ENCODE measurements at places on chromosomes 7 and 10.

GRCh38 chr10:77361831-77362230, 275.8 kb downstream of the KCNMA1 start:
- DNase-seq = no peak

DNA sequence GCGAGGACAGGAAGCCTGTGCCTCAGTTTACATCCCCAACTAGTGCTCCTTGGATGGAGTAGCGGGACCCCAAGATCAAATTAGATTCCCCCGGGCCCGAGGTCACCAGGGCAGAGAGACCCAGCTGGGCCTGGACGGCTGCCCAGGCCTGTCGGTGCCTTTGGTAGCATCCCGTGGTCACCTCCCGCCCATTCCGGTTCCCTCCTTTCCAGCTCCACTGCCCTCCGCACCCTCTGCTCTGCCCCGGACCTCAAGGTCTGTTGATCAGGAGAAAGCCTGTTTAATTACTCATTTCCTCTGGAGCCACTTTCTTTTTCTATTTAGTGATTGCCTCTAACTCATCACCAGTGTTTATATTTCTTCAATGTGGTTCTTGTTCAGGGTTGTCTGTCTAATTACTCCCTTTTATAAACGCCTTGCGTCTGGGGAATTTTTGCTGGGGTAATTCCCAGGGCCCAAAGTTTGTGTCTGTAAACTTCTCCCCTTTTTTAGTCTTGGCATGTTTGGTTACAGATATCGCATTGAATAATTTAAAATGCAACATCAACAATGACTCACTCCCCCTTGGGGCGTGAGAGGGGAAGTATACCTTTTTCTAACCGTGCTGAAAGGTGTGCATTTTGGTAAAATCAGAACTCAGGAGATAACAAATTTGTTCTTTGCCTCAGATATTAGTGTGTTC, 1.9 kb downstream of the FOXK1 start:
- no peak for DNase-seq

- no peak for DNase-seq
These were observed 135.9 kb upstream of the EEPD1 start for GRCh38 chr7:36017111-36017510.

DNA sequence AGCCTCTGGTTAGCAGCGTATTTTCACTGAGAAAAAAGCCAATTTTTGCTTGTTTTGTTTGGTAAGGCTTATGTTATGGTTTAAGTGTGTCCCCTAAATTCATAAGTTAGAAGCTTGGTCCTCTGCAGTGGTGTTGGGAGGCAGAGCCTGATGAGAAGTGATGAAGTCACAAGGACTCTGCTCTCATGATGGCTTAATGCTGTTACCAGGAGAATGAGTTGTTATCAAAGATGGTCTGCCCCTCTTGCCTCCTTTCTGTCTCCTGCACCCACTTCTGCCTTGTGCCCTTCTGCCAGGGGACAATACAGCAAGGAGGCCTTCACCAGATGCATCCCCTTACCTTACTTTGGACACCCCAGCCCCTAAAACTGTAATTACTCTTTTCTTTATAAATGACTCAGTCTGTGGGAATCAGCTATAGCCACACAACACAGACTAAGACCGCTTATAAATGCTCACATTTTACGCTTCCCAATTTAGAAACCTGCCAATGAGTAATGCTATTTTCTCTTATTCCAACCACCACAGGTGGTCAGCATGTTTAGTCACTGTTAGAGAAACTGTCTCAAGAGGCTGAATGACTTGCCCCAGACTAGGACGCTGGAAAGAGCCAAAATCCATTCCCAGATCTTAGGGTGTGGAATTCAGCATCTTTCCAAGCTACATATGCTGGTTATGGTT, 6.1 kb upstream of the PKD1L1 start:
- no peak for DNase-seq

DNA sequence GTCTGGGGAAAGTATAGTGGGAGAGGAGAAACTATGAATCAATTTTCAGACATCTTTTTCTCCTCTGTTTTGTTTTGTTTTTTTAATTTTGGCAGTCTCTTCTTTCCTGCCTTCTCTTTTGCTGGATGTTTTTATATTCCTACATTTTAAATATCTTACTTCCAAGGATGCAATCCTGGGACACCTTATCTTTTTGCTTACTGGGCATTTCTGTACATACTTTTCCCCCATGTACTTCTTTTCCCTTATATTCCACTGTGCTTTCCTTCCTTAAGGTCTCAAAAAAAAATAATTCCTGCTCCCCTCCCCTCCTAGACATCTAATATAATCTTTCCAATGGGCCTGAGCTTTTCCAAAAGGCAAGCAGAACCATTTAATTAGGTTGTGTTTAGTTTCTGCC, 701.1 kb downstream of the NRG3 start:
- no peak for DNase-seq

DNA sequence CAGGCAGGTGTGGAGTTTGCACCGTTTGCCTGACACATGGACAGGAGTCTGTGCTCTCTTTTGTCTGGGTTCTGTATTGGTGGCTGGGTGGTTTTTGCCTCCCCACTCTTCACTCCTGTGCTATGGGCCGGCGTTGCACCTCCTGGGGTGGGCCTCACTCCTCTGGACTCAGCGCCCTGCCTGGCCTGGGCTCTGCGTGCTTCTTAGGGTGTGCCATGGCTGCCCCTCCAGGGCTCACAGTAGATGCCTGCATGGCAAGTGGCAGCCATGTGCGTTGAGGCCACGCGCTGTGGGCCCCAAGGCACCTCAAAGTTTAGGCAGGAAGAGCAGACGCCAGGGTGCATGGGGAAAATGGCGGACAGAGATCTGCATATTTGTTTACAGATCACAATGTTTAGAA, 319.8 kb downstream of the ADARB2 start:
- DNase-seq = no peak

GRCh38 chr10:120514035-120514620, 57.1 kb downstream of the PLPP4 start:
- peak; percentile 86 for DNase-seq

DNA sequence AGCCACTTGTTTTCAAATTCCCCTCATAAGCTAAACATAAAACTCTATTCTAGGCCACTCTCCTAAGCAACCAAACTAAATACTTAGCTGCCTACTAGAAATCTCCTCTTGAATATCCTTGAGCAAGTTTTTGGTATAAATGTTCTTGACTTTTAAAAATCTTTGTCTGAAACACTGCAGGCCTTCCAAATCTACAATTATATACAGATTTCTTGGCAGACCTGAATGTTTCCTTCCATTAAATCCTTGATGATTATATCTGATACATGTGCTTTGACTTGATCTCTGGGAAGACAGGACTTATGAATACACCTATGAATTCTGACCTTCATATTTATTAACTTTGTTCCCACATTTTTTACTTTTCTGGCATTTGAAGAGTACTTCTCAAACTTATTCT, 314.5 kb downstream of the CACNA2D1 start:
- no peak for DNase-seq

- no peak for DNase-seq
These were observed 71.7 kb downstream of the DNAJB6 start for GRCh38 chr7:157408258-157409101.

- DNase-seq = no peak
These were observed 303.5 kb upstream of the AOAH start for GRCh38 chr7:37027557-37028341.

DNA sequence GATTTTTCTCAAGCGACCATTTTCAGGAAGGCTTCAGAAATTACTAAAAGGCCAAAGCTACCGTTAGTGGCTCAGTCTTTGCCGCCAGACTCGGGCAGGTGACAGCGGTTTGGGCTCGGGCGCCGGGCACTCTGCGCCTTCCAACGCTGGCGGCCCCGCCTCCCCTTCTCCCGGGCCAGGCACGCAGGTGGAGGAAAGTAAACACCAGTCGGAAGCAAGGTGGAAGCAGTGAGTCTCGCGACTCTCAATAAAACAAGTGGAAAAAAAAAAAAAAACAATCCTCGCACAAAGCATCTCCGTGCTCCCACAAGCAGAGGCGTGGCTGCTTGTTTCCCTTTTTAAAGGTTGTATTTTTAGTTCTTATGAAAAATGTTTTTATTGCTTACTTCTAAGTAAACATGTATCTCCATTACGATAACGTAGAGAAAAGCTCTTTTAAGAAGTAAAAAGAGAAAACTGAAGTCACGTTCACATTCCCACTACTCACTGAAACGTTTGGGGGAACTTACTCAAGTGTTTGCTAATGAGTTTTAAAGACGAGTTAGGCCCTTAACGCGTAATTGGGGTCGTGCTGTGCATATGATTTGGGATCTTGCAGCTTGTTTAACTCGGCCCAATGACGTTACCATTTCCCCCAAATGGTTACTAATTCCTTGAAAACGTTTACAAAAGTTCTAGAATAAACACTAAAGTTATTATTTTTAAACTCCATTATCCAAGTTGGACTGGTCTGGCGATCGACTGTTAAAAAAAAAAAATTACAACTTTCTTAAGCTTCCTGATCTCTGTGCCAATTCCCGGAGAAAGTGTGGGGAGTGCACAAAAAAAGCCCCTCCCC, 864 bp downstream of the CDCA7L start:
- DNase-seq = peak; percentile 82

GRCh38 chr7:90225181-90225580, 13.6 kb downstream of the STEAP2 start:
- DNase-seq = no peak

GRCh38 chr7:48177271-48177670, 6.0 kb downstream of the ABCA13 start:
- DNase-seq = no peak

- DNase-seq = no peak
These were observed 147.0 kb downstream of the CDH23 start for GRCh38 chr10:71543608-71544170.

GRCh38 chr10:27138277-27138676, 15.9 kb downstream of the YME1L1 start:
- no peak for DNase-seq

DNA sequence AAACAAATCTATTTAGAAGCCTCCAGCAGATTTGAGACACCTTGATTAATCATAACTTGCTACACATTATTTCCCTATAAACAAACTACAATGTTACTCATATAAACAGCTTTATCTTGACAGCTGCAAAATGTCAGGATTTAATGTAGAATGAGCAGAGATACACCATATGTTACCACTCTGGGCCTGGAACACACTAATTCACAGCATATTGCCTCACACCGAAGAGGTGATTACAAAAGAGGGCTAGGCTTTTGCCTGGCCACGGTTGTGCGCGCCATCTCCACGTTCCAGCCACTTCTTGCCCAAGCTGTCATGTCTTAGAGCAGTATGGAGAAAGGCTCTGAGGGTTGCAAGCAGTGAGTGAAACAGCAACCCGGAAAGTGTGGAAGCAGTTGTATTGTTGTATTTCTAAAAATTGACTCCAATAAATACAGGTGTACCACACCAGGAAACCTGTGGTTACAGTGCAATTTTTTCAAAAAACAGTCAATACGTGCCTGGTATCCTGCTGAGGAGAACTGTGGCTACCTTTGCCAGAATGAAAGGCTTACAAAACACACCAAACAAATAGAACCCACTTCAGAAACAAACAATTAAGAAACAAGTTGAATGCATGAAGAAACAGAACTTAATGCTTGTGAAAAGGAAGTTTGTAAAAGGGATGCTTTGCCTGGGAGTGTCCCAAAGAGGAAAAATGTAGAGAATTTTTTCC, 498.1 kb downstream of the PLXNA4 start:
- no peak for DNase-seq

DNA sequence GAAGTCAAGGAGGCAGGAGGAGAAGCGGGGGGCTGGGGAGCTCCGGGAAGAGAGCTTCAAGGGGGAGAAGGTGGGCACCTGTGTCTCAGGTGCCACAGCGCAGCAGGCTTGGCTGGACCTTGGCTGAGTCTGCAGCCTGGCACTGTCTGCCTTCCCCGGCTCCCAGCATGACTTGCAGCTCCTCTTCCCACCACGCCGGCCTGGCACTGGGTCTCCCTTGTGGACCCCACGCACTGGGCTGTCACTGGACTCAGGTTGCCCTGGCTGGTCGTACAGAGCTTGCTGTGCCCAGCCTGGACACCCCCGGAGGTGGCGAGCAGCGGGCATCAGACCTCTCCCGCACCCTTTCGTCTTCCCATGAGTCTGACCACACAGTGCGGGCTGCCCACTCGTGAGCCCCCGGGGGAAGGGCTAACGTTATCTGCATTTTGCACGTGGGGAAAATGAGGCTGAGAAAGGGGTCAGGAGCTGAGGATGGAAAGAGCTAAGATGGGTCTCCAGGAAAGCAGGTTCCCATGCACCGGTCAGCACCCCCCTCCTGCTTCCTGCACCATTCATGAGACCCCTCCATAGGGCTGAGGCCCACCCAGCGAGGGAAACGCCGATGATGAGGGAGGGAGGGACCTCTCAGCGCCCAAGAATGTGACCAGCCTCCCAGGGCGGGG, 40.3 kb upstream of the PSMG3 start:
- no peak for DNase-seq

DNA sequence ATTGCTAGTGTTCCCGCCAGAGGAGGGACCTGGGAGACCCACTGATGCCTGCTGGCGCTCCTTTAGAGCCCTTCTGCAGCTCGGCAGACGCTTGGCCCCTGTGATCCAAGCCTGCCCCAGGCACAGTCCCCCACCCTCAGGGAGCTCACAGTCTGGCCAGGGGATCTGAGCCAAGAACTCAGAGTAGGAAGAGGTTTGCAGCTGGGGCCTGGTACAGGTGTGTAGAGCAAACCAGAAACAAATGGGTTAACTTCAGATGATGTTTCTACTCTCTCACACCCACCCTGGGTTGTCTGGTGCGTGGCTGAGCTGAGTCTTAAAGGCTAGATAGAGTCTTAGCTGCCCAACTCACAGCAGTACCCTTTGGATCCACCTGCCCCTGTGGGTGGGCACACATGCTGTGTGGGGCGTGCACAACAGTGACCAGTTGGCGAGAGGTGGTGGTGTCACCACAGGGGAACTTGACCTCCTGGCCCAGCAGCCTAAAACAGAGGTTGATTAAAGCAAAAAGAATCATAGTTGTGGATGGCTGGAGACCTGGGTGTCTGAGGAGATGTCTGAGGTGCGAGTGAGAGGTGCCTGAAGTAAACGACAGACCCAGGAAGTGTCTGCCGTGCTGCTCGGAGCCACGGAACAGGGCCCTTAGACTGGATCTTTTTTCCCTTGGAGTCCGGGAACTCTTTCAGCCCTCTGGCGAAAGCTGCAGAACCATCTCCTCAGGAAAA, 31.2 kb upstream of the SRGN start:
- no peak for DNase-seq

DNA sequence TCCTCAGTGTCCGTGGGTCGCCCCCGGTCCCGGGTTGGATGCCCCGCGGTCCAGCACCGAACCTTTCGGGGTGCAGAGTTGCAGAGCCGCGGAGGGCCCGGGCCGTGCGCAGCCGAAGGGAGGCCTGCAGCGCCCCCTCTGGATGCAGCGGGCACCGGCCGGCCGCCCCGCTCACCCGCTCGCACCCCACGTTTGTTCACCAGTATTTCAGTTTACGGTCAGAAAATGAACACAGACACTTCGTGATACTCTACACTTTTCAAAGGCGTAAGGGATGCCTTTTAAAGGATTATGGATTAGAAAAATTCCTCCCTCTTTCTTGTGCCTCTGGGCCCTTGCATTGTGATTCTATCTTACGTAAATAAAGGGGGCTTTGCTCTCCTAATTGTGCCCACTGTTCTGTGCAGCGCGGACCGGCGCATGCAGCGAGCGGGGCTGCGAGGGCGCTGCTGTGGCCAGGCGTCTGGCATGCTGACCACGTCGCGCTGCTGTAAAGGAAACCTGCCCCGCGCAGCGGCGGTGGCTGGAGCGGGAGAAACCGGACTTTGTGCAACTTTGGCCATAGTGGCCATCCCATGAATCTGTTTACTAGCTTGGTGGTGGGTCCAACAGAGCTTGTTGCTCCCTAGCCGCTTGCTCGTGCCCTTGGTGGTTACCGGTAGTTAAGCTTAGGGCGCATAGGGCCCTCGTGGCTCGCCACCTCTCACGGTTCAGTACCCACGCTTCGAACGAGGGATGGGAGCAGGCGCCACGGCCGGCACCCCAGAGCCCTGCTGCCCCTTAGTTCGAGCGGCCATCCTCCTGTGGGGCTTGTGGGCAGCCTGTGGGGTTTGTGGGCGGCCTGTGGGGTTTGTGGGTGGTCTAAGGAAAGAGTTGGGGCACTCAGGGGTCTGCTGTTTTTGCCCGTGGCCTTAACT, 739 bp upstream of the MEST start:
- peak; percentile 68 for DNase-seq

All from iPS-NIHi11 (cell line).